GM23248 (cell line): ENCODE measurements at places on chromosomes 6 and 20.

DNA sequence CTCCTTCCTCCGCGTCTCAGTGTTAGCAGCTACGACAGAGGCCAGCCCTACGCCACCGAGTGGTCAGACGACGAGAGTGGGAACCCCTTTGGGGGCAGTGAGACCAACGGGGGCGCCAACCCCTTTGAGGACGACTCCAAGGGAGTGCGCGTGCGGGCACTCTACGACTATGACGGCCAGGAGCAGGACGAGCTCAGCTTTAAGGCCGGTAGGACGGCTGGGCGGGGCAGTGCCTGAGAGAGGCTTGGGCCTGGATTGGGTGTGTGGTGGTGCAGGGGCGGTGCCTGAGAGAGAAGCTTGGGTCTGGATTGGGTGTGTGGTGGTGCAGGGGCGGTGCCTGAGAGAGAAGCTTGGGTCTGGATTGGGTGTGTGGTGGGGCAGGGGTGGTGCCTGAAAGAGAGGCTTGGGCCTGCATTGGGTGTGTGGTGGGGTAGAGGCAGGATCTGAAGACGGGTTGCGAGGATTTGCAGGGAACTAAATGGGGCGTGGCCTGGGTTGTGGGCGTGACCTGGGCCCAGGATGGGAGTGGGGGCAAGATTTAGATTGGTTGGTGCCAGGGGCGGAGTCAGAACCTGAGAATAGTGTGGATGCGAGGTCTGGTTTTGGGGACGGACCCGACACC lies 24.4 kb downstream of the SPDEF start:
- DNase-seq: no peak

DNA sequence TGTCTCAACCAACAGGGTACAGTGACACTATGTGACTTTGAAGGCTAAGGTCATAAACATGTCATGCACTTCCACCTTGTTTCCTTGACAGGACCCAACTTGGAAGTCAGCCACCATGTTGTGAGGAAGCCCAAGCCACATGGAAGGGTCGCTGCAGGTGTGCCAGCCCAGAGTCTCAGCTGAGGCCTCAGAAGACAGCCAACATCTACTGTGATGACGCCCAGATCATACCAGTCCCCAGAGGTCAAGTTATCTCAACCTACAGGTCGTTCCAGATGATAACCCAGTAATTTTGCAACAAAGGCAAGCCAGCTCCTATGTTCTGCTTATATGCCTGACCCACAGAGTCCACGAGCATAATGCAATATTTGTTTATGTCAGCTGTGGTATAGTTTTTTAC lies 376.0 kb upstream of the AGPAT4 start:
- no peak for DNase-seq

GRCh38 chr20:11103866-11104265 lies 430.1 kb upstream of the JAG1 start:
- DNase-seq: no peak

- DNase-seq: no peak
These were observed 26.9 kb upstream of the FOXP4 start for GRCh38 chr6:41519305-41519744.

GRCh38 chr6:43736844-43737243 lies 33.2 kb upstream of the VEGFA start:
- DNase-seq: no peak

DNA sequence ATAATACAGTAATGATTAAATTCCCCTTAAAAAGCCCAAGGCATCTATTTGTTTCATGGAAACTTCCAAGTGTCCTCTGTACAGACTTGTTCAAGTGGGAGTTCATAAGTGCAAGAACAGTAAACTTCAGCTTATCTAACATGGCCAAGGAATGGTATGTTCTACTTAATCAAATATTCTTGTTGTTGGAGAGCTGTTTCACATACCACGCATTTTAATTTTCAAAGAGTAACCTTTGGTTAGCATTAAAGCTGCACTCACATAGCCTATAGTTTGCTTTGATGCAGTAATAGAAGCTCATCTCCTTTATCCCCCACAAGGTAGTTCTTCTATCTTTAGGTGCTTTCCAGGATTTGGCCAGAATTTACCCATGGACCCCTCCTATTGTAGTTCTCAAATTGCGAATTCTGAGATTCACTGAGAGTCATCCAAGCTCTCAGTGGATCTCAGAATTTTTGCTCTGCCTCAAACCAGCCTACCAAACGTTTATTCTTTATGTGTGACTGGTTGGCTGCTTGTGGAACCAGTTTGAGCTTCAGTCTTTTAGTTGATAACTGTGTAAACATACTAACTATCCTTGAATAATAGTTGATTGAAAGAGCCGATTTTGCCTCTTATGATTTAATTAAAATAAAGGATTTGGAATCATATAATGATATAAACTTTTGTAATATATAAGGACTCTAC lies 668.0 kb upstream of the FLRT3 start:
- DNase-seq: no peak

- no peak for DNase-seq
These were observed 19.3 kb upstream of the APMAP start for GRCh38 chr20:25011831-25012241.

DNA sequence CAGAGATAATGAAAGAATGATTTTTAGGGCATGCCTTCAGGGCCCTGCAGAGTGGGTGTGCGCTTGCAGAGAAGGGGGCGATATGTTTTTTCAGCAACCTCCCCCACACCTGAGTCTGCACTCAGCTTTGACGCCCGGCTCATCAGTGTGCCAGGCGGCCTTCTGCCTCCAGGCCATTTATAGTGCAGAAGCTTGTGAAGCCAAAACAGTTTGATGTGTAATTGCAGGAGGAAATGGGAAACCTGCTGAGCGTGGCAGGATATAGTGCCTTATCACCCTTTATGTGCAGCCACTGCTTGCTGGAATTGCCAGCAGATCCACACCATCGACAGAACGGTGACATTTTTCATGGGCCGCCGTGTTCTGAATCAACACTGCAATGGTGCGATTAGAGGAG lies 178.2 kb downstream of the CDH4 start:
- DNase-seq: no peak

DNA sequence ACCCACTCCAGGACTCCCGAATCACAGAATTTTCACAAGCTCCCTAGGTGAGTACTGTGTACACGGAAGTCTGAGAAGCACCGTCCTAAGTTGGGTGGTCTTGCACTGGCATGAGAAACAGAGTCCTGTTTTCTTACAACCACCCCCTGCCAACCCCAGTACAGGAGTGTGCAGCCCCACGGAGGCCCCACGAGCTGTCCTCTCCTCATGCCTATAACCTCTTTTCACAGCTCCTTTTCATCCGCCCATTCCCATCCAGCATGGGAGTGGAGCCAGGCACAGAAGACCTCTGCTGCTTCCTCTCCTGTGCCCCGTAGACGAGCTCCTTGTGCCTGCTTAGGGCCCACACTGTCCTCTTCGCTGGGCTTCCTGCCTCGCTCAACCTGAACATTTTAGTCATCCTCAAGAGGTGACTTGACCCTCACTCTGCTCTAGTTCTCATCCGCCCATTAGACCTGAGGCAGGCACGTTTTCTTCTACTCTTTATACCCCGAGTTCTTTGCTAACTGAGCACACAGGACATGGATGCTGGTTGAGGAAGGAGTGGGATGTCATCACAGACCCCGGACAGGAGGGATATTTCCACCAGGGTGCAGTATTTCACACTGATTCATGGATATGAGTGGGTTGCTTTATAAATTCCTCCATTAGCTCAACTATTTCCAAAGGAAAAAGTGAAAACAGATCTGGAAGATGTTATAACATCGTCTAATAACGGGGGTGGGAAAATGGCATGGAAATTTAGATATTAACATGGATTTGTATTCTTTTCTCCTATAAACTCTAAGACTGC lies 160.5 kb downstream of the TTLL2 start:
- DNase-seq: no peak

GRCh38 chr6:84763003-84763885 lies 1.2 kb downstream of the TBX18 start:
- DNase-seq: peak; percentile 92

DNA sequence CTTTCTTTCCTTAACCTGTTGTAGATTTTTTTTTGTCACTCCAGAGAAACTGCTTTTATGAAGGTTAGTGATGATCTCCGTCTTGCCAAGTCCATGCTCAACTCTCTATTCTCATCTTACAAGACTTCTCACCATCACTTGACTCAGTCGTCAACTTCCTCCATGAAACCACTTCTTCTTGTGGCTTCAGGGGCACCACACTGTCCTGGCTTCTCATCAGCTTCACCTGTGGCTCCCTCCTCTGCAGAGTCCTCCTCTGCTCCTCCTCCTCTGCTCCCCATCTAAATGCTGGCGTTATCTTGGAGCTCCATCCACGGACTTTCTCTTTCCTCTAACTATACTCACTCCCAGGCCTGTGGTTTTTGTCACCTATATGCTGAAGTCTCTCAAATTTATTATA lies 187.5 kb downstream of the BACH2 start:
- DNase-seq: no peak

DNA sequence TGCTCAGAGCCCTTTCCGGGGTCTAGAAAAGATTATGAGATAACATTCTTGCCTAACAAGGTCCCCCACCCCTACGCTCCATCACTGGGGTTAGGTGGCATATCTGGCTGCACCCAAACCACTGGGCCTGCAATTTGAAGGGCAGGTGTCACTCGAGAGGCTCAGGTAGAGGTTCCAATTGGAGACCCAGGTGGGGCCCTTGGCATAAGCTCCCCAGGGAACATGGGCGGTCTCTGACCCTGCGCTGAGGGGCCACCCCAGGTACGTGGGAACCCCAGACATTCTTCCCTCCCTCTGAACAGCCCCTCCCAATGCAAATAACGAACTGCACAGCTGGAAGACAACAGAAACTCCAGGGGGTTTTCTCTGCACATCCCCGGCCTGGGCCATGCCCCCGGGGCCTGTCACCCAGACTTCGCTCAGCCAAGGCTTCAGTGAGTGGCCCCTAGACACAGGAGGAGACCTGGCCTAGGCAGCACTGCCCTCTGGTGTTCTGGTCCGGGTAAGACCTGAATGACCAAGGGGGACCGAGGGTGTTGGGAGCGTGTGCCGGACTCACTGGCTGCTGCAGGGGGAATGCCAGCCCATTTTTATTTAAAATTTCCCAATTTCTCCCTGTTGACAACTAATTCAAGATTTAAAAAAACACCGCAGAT lies 47.5 kb downstream of the DSTN start:
- DNase-seq: peak; percentile 55

GRCh38 chr6:79135973-79136470 lies 58.0 kb upstream of the PHIP start:
- no peak for DNase-seq

DNA sequence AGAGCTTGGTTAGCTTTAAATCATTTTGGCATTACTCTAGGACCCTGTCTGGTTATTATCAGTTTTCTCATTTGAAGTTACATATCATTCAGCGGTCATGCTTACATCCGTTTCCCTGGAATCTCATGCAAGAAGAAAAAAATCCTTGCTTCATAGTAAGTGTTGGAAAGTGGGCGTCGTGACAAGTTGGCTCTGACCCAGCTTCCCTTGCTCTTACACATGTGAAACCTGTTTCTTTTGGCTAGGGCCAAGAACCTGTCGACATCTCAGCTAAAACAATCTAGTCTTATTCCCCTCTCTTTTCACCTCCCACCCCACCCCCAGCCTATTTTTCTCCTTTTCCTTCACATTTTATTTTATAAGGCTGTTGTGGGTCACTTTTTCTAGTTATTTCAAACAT lies 45.5 kb downstream of the ANKS1A start:
- no peak for DNase-seq

- DNase-seq: peak; percentile 89
These were observed 199.3 kb upstream of the SGK1 start for GRCh38 chr6:134517145-134517658.

DNA sequence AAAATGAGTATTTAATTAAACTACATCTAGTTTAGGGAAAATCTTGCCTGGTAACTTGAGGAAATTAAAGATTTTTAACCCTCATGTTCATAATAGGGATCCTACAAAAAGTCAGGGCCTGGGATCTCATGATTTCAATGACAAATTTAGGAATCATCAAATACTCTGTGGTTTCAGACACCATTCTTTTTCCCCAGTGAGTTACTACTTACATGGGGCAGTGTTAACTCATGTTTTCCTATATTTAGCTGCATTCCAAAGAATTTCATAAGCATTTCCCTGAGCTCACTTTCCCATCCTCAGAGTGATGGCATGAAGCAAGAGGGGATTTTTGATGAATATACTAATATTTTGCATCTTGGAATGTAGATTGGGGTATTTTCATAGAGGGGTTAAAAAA lies 321.7 kb downstream of the CENPW start:
- peak; percentile 92 for DNase-seq

DNA sequence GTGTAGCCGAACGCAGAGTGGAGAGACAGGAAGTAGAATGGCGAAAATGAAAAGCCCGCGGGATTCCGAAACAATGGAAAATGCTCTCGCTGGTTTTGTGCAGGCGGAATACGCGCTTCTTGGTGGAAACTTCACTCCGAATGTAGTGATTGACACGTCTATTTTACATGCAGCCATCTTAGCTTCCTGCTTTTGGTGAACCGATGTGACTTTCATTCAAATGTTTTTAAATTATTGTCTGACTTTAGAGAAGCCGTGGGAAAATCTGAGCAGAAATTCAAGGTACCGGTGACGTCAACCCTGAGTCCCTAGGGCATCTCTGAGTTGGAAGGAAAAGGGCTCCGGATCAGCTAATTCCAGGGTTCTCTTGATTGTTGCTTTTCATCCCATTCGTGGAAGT lies 11.4 kb downstream of the GPX5 start:
- peak; percentile 36 for DNase-seq

DNA sequence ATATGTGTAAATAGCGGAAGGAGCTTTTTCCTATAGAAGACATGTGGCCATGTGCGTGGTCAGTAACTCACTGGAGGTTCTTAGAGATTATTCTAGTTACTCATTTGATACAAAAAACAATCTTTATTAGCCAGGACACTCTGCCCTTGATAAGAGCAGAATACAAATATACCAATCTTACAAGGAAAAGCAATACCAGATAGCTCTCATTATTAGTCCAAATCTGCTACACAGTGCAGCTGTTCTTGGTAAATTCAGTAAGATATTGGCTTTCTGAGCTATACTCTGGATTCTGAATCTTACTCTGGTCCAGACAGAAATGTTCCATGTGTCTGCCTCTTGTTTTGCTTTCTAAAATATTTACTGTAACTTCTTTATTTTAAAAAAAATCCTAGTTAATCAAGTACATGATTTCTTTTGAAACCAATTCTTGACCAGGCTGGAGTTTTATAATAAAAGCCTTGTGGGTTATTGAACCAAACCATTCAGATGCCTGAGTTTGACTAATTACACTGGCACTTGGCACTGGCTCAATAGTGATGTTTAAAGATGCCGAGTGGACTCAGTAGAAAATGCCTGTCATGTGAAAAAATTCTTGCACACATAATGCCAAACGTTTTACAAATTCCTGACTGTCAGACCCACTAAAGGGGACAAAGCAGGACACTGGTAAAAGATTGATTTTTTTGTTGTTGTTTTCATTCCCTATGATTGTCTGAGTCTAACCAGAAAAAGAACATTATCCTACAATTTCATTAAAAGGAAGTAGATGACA lies 242.8 kb upstream of the TCF21 start:
- DNase-seq: peak; percentile 80

GRCh38 chr6:122141246-122141645 lies 258.2 kb upstream of the HSF2 start:
- DNase-seq: no peak

- peak; percentile 63 for DNase-seq
These were observed 95.5 kb downstream of the PPP1R14C start for GRCh38 chr6:150238336-150238741.
